ENCODE measurements at places on chromosomes 6 and 20. TPM values are rescaled to one million over a fixed set of nuclear protein-coding genes. Genes with fewer than 3 reads are reported as not detected.

The MLIP gene
- total RNA-seq, result 4.3 TPM

The SEC63 gene
- total RNA-seq, result 9.3 TPM

- DNase-seq, result no peak
Measured at GRCh38 chr6:104642871-104643270, 216.8 kb downstream of the HACE1 start.

- DNase-seq, result no peak
Measured at GRCh38 chr6:151431337-151431736, 20.6 kb downstream of the RMND1 start.

- DNase-seq, result no peak
Measured at GRCh38 chr6:159807150-159807858, 7.2 kb downstream of the PNLDC1 start.

All from esophagus squamous epithelium (tissue), 5 donors.